ENCODE measurements at places on chromosomes 13 and 19.

GRCh38 chr19:13036366-13036976, 41.2 kb downstream of the NFIX start:
- DNase-seq = no peak

- DNase-seq = no peak
Measured at GRCh38 chr13:42804244-42804874, 23.0 kb downstream of the FAM216B start.

DNA sequence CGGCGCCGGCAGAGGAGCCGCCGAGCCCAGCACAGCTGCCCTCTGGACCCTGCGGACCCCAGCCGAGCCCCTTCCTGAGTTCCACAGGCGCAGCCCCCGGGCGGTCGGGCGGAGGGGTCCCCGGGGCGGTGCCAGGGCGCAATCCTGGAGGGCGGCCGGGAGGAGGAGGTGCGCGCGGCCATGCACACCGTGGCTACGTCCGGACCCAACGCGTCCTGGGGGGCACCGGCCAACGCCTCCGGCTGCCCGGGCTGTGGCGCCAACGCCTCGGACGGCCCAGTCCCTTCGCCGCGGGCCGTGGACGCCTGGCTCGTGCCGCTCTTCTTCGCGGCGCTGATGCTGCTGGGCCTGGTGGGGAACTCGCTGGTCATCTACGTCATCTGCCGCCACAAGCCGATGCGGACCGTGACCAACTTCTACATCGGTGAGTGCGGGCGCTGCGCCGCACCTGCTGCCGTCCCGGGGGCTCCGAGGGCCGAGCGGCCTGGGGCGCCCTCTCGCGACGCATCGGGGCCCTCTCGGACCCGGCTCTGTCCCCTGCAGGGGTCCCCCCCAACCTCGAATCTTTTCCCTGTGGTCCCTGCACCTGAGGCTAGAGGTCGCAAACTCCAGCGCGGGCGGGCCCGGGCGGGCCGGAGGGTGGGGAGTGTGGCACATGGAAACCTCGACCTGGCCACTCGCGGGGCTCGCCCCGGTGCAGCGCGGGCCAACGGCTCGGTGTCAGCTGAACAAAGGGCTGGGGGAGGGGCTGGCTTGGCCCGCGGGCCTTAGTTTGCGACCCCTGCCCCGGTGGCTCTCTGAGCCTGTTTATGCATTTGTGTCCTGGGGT, at the start of gene KISS1R:
Gene KISS1R (plus strand): TSS at position 11 of the 829 bp plus-strand sequence. CDS start 170 bp downstream, at position 181.
- peak; percentile 50 for DNase-seq

DNA sequence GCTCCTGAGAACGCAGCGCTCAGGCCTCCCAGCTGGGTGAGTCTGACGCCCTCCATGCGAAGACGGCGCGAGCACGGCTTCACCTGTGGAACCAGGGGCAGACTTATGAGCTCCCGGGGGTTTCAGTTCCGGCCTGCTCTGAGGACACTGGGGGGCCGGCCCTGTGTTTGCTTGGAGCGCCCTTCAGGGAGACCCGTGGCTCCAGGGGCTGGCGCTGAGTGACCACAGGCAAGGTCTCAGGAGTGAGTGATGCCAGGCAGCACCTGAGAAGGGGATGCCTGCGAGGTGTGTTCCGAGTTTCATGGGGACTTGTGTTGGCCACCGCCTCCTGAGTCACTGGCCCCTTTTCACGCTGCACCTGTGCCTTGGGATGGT, 4.5 kb downstream of the MCF2L start:
- no peak for DNase-seq

DNA sequence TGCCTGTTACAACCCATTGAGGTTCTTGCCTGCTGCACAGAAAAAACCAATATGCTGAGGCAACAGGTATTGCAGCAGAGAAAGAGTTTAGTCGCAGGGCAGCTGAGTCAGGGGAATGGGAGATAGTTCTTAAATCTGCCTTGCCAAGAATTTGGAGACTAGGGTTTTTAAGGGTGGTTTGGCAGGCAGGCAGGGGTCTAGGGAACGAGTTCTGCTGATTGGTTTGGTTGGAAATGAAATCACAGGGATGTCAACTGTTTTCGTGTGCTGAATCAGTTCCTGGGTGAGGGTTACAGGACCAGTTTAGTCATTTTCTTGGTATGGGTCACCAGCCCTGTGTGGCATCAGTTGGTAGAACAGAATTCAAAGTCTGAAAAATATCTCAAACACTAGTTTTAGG, 36.6 kb downstream of the PDS5B start:
- peak; percentile 41 for DNase-seq
